Cerebellar cortex (tissue), 1 donor: ENCODE measurements at places on chromosomes 12 and 14.

- no peak for DNase-seq
These were observed 219.2 kb upstream of the TBX3 start for GRCh38 chr12:114903083-114903691.

DNA sequence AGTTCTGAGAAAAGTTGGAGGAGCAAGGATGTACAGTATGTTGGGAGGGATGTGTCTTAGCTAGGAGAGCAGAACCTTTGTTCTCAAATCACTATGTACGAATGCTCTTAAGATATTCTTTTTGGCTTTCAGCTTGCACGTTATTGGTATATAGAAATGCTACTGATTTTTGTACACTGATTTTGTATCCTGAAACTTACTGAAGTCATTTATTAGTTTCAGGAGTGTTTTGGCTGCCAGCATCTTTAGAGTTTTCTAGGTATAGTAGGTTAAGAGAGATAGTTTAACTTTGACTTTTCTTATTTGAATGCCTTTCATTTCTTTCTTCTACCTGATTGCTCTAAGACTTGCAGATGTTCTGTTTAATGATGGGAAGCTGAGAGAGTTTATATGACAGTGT is 442.8 kb upstream of the FBXO33 start:
- no peak for DNase-seq

- DNase-seq = no peak
These were observed 66.0 kb upstream of the DIO3 start for GRCh38 chr14:101495284-101495683.

DNA sequence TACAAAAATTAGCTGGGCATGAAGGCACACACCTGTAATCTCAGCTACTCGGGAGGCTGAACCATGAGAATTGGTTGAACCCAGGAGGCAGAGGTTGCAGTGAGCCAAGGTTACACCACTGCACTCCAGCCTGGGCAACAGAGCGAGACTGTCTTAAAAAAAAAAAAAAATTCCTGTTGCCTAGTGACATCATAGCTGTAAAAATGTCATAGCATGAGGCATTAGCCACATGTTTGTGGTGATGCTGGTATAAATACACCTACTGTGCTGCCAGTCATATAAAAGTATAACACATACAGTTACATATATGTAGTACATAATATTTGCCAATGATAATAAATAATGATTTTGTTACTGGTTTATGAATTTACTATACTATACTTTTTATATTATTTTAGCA is 22.2 kb downstream of the SLC41A2 start:
- no peak for DNase-seq

- no peak for DNase-seq
These were observed 85.4 kb downstream of the PTCSC3 start for GRCh38 chr14:36091096-36091495.

DNA sequence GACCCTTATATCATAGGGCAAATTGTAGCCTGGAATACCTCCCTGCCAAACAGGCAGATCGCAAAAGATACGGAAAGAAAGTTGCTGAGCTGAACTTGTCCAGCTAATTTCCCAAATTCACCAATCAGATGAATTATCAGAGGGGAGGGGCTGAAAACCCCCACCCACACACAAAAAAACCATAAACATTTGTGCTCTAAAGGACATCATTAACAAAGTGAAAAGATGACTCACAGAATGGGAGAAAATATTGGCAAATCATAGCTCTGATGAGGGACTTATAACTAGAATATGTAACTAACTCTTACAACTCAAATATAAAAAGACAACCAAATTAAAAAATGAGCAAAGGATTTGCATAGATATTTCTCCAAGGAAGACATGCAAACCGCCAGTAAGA is 36.3 kb downstream of the PTHLH start:
- no peak for DNase-seq

- DNase-seq = no peak
These were observed 45.5 kb downstream of the EML1 start for GRCh38 chr14:99838639-99839134.

DNA sequence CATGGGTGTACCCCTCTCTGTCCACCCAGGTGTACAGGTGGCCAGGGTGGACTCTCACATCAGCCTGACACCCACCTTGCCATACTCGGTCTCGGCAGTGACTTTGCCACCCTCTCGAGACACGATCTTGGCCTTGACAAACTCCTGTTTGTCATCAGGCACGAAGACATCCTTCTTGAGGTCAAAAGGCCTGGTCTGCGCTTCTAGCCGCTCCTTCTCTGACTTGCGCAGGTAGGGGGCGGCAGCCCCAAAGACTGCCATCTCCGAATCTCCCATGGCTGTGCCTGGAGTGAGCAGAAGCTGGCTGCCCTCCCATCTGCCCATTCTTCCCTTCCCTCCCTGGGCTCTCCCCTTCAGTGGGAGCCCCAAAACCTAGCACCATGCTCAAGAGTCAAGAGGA is 2.0 kb downstream of the MYH7 start:
- DNase-seq = no peak

GRCh38 chr14:58535044-58535443 is 102.7 kb upstream of the DACT1 start:
- no peak for DNase-seq

- no peak for DNase-seq
These were observed 207.4 kb upstream of the NPAS3 start for GRCh38 chr14:32731249-32731648.

GRCh38 chr14:57725399-57726077 is 140.4 kb downstream of the SLC35F4 start:
- DNase-seq = no peak

DNA sequence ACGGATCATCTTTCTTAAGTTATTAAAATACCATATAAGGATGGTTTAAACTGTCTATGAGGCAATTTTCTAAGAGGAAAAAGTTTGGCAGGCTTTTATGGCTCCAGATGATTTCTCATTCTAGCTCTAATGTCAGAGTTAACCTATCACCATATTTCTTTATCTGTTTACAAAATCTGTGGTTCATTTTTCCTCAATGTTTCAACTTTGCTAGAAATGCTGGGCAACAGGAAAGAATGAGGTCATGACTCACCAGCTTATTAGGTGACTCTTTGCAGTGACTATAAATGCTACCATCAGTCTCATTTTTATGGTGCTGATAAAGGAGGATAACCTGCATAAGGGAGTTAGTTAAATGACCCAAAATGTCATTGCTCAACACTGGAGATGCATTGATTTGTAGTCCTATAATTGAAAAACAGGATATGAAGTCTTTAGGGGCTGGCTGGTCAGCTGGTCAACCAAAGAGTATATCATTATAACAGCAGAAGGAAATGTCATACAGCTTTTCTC is 45.3 kb upstream of the RAP1B start:
- no peak for DNase-seq
